CD4-positive, alpha-beta T cell treated with Interferon gamma for 1 hour (primary cell): ENCODE measurements at places on chromosomes 16 and 17.

DNA sequence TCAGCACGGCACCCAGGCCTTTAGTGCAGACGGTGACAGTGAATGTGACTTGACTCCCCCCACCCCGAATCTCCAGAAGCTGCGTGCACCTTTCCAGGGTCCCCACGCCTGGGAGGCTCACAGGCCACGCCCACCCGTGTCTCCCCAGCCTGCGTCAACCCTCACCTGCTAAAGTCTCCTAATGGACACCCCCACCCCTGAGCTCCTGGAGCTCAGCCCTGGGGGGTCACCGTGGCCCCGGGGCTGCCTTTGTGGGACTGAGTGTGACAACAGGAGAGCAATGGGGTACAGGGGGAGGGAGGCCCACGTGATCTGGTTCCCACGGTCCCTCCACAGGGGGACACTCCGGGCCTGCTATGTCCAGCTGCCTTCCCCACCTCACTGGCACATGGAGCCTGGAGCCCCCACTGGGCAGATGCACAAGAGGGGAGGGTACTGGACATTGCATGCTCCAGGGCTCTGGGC lies 7.4 kb upstream of the FASN start:
- no peak for DNase-seq

DNA sequence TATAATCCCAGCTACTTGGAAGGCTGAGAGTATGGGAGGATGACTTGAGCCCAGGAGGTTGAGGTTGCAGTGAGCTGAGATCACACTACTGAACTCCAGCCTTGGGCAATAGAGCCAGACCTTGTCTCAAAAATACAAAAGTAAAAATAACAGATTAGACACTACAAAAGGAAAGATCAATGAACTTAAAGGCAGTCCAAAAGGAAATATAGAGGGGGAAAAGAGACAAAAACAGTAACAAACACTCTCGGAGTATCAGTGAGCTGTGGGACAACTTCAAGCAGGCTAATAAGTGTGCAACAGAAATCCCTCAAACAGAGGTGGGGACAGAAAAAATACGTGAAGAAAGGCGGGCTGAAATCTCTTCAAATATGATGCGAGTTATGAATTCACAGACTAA lies 58.8 kb downstream of the CPPED1 start:
- no peak for DNase-seq

DNA sequence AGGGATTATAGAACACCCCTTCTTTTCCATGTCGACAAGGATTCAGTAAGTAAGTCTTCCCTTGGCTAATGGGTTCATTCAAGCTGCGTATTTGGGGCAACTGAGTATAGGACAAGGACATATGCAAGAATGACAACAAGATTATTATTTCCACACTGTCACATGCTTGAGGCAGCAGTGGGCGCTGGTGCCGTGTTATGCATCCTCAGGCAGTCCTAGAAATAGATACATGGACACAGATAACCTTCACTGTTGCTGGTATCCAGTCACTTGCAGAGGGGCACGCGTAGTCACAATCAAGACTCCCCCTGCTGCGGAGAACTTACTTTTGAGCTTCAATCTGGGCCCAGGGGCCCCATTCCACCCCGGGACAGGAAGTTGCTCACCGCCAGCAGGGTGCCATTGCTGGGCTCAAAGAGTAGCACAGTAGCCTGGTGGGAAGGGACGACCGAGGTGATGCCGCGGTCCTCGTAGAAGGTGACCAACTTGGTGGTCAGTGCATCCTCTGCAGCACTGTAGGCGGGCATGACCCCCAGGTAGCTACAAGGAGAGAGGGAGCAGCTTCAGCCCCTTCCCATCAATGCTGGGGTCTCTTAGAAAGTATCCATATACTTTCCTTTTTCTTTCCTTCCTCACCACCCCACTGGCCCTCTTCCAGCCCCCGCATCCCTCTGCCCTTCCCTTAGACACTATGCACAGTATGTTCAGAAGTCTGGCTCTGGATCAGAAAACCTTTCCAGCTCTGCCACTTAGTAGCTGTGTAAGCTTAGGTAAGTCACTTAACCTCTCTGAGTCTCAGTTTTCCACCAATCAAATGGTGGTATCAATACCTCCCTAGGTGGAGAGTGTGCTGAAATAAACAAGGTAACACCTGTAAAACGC lies 804 bp downstream of the CRYM start:
- DNase-seq, result no peak

GRCh38 chr17:34736611-34737010 lies 157.2 kb downstream of the TMEM132E start:
- no peak for DNase-seq

GRCh38 chr16:84868328-84868727 lies 48.5 kb downstream of the CRISPLD2 start:
- no peak for DNase-seq

DNA sequence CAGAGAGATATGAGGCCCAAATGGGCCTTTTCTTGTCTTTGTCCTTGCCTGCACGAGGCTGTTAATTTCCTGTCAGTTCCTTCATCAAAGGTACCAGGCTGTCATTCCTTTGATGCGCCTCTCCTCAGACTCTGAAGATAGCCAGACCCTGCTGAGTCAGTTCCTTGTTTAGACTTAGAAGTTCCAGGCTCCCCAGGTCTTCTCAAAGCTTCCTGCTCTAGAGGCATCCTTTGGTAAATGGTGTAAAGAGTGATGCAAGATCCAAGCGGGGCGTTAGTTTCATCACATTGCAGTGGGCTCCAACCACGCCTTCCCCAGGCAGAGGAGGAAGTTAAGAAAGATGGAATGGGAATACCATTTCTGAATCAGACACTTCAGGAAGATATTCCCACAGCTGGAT lies 4.0 kb upstream of the CDH11 start:
- no peak for DNase-seq

- DNase-seq, result no peak
These were observed 267.6 kb upstream of the SDK2 start for GRCh38 chr17:73911726-73912372.

DNA sequence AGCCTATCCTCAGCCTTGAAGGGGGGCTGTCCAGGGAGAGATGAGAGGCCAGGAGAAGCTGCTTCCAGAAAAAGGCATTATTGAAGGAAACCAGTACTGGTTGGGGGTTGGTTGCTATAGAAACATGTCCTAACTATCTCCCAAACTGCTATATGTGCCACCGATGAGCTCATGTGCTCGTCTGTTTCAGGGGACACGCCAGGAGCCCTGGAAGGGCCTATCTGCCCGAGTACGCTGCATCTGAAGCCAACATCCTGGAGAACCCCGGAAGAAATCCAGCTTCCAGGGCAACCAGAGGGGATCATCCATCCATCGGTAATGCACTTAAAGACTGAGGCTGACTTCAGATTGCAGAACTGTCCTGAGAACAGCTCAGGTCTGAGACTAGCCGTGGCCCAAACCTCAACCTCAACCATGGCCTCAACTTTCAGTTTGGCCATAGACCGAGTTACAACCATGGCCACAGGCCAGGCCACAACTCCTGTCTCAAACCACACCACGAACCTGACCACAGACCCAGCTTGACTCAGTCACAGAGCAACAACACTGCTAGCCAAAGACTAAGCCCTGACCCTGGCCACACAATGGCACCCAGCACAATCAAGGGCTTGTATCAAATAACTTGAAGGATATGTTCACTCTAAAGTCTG lies 10.2 kb downstream of the PITPNM3 start:
- no peak for DNase-seq

DNA sequence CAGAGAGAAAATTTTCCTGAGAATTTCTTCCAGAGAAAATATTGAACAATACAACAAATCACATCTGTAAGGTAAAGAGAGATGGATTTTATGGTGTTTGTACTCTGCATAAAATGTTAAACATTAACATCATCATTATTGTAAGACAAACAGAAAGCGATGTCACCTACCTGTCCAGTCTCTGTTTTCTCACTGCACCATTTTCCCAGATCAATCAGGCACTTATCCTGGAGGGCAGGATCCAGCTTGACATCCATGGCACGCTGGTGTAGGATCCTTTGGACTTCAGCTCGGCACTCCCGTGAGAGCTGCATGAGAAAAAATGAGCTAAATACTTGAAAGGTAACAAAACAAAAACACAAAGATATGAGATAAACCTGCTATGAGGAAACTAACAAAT lies 55.9 kb upstream of the CLEC18B start:
- DNase-seq, result no peak

- DNase-seq, result no peak
These were observed 61.1 kb downstream of the TOM1L2 start for GRCh38 chr17:17911001-17911613.

GRCh38 chr17:49680314-49680713 lies 2.4 kb upstream of the SPOP start:
- no peak for DNase-seq

- DNase-seq, result no peak
These were observed 276.2 kb upstream of the IRX5 start for GRCh38 chr16:54654429-54654828.

DNA sequence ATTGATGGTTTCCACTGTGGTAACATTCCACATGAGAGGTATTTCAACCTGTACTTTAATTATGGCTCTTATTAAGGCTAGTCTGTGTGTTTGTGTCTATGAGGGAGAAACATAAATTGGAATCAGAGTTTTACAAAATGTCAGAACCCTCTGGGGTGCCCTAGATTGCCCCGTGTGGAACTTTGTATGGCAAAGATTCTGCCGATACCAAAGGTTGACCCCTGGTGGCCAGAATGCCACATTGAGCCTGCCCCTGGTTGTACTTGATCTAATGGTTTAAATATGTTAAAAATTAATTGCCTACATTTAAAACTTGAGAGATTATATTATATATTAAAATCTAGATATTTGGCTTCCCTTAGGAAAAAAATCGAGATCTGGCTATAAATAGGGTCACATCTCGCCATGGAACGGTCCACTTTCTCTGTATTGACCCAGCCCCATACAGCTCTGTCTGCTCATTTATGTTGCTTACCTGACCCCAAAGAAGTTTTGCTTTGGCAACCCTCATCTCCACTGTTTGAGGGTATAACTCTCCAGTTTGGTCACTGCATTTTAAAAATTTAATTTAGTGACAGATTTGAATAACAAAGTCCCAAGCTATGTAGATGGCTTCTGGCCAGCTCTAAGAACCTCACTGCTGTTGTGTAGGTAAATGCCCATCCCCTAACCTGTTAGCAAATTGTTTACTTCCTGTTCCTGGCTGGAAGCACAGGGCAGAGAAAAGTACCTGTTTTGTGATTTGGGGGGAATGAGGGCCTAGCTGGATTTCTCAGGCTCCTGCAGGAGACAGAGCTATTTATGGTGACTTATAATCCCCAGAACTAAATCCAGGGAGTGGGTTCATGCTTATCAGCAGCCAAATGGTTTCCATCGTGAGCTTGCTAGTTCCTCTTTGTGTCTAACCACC lies 95.0 kb downstream of the PLCG2 start:
- peak; percentile 48 for DNase-seq

DNA sequence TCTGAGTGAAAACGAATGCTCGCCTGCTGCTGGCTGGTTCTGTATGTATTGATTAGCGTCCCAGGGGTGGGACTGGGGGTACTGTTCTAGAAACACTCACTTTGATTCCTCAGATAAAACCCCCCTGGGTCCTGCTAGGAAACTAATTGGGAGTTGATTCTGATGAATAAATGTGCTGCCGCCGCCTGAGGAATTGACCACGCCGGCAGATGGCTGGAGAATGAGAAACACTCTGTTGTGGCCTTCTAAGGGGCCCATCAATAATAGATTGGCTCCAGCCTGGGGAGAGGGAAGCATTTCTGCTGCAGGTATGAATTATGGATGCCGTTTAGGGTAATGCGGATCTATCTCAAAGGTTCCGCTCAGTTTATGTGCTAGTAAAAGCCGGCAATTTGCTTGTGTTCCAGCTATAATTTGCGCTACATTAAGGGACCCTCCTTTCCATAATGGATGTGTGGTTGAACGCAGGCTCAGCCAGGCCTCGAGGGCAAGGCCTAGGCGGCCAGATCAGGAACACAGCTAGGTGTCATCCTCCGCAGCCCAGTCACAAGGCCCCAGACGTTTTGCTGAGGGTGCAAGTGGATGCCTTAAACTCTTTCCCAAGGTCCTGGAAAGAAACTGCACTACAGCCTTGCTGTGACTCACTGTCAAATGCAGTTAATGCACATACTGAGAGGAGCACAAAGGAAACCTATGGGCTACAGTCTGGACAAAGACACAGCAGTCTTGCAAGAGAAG lies 132.2 kb upstream of the HS3ST2 start:
- DNase-seq, result no peak

- DNase-seq, result no peak
These were observed 46.3 kb downstream of the PRKCA start for GRCh38 chr17:66348584-66349165.

DNA sequence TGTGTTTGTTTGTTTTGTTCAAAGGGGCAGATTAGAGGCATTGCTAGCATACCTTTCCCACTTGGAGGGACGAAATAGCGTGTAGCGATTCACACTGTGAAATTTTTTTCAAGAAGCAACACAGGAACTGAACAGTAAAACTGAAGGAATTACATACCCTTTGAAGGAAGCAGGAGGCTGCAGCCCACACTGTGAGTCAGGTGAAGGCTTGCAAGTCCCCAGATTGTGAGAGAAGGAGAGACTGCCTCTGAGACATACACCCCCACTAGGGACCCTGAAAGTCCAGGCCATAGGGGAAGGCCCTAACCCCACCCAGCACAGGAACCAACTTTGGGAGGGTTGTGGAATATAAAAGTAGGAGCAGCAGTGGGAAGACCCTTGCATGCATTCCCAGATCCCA lies 69.6 kb upstream of the HS3ST3A1 start:
- no peak for DNase-seq

DNA sequence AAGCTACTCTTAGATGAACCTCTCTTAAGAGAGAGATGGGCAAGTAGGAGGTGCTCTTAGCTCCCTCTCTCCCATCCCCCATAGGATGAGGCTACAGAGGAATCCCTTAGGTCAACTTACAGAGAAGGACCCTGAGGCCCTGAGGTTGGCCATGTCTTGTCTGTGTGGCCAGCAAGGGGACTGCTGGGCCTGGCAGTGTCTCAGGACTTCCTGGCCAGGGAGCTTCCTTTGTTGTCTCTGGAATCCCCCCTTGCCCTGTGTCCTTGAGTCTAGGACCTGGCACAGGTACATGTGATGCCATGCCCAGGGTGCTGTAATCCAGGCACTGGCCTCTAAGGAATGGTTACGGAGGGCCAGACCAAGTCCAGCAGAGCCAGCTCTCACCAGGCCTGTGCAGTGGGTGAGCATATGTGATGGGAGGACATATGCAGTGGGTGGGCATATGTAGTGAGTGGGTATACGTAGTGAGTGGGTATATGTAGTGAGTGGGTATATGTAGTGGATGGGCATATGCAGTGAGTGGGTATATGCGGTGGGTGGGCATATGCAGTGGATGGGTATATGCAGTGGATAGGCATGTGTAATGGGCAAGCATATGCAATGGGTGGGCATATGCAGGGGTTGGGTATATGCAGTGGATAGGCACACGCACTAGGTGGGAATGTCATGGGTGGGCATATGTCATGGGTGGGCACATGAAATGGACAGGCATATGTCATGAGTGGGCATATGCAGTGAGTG lies 20.3 kb upstream of the PECAM1 start:
- DNase-seq, result no peak
